ENCODE measurements at places on chromosomes 7 and 10.

GRCh38 chr10:63441404-63441803, 24.4 kb downstream of the JMJD1C start:
- DNase-seq = no peak

DNA sequence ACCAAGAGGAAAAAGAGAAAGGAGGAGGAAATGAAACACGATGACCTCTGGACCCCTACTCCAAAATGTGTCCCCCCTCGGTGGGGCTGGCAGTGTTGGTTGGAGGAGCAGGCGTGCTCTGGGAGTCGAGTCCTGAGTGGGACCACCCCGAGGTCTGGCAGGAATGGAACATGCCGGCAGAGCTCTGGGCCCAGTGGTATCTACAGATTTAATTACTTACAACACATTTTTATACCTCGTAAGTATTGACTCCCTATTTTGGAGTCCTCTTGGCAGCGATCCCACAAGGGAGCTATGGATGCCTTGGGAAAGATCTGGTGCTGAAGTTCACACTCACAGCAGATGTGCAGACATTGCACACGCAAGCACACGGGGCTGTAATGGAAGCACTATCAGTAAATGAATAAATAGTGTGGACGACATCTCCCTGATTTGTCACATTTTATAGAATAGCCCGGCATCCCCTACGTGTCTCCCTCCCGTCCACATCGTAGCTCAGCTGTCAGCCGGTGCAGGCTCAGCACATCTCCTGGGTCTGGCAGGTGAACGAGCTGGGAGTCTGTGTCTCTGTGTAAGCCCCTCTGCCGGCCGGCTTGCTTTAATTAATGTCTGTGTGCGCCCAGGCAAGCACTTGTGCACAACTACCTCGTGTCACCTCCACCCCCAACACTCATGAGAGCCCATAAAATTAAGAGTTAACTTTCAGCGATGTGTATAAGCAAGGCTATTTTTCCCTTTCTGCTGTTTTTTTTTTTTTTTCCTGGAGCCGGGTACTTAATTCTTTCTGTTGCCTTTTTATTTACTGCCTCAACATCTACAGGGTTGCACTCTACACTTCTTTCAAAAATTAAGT, 603.2 kb downstream of the LRMDA start:
- no peak for DNase-seq

- DNase-seq = no peak
Measured at GRCh38 chr10:72509206-72509799, 116.6 kb downstream of the MICU1 start.

GRCh38 chr10:21315645-21316220, 209.7 kb downstream of the SKIDA1 start:
- DNase-seq = peak; percentile 61

- no peak for DNase-seq
Measured at GRCh38 chr7:22730921-22731654, 4.1 kb downstream of the IL6 start.

DNA sequence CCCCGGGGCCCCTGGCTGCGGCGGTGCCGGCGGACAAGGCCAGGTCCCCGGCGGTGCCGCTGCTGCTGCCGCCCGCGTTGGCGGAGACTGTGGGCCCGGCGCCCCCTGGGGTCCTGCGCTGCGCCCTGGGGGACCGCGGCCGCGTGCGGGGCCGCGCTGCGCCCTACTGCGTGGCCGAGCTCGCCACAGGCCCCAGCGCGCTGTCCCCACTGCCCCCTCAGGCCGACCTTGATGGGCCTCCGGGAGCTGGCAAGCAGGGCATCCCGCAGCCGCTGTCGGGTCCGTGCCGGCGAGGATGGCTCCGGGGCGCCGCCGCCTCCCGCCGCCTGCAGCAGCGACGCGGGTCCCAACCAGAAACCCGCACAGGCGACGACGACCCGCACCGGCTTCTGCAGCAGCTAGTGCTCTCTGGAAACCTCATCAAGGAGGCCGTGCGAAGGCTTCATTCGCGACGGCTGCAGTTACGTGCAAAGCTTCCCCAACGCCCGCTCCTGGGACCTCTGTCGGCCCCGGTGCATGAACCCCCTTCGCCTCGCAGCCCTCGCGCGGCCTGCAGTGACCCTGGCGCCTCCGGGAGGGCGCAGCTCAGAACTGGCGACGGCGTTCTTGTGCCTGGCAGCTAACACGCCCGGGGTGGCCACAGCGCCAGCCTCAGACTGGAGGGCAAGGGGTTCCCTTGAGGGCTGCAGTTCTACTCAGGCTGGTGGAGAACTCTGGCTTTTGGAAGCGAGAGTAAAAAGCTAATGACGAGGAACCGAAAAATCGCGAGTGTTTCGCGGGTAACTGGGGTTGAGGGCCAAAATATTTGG, 804 bp downstream of the FRAT1 start:
- DNase-seq = no peak

GRCh38 chr7:8442814-8443304, 9.4 kb downstream of the NXPH1 start:
- DNase-seq = no peak

DNA sequence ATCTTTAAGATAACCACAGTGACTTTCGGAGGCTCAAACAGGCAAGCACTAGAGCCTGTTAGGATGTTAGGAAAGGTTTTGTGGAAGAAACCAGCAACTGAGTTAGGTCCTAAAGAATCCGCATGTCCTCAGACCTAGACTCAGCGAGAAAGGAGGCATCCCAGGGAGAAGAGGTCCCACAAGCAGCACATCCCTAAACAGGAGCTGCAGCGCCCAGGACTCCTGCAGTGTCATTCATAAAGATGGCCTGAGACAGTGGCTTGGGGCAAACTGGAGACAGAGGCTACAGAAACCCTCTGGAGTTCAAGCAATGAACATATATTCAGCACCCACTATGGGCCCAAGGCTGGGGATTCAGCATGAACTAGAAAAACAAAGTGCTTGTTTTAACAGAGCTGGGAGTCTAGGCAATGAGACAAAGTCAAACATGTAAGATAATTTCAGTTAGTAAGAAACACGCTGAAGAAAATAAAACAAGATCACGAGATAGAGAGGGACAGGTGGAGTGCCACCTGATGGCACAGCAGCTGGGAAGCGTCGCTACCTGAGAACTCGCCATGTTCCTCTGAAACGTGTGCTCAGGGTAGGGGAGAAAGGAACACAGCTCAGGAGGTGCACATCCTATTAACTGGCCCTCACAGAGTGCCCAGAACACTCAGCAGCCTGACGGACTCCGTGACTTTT, 48.1 kb downstream of the PARD3 start:
- DNase-seq = no peak

DNA sequence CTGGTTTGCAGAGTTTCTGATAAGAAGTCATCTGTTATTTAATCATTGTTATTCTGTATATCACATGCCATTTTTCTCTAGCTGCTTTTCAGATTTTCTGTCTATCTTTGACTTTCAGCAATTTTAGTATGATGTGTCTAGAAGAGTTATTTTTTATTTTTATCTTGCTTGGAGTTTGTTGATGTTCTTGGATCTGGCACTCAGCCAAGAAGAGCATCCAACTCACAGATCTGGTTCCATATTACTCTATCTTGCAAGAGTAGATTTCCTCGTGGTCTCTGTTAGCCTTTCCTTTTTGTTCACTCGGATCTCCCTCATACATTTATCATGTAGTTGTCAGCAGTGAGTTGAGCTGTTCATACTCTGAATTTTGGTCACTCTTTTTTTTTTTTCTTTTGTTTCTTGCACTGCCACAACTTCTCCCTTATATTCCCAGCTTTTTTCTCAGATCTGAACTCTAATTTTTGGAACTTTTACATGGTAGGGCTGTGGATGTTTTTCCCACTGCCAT, 54.8 kb upstream of the CALCR start:
- no peak for DNase-seq

GRCh38 chr7:64685091-64685490, 19.2 kb downstream of the ZNF107 start:
- no peak for DNase-seq

DNA sequence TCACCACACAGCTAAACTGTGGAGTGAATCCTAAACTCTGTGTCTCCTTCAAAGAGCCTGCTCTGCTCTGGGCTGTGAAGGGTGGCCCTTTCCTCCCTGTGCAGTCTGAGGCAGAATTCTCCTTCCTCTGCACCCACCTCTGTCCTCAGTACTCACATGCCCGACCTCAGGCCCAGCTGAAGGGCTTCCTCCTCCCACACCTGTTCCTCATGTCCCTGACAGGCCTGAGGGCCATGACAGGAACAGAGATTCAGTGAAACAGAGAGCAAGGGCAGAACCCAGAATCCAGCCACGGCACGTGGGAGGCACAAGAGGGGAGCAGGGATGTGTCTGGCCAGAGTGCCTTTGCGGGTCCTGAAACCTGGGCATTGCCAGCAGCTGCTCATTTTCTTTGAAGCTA, 13.9 kb downstream of the CREB3L2 start:
- no peak for DNase-seq

DNA sequence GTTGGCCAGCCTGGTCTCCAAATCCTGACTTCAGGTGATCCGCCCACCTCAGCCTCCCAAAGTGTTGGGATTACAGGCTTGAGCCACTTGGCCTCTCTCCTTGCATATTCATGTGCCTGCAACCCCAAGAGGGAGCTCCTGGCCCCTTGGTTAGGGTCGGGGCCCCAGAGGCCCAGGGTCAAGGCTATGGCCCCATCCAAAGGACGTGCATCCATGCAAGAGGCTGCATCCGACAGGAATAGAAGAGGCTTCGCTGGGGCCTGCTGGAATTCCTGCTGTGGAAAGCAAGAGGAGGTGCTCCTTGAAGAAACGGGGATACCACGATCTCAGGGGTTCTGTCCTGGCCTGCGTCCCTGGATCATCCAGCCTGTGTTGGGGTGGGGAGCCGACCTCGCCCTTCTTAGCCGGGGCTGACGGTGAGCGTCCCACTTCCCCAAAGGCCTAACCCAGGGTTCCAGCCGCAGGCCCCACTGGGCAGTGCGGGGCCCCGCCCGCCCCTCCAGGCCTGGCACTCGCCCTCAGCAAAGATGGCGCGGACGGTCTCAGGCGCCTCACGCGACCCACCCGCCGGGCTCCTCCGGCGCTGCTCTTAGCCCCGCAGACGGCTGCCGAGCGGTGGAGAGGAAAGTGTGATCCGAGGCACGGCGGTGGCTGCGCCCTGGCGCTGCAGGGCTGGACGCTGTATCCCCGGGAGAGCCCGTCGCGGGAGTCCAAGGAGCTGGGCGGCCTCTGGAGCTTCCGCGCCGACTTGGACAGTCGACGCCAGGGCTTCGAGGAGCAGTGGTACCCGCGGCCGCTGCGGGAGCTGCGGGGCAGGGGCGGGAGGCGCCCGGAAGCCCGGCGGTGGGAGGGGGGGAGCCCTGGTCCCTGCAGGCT, 54.7 kb downstream of the ZNF727 start:
- no peak for DNase-seq

DNA sequence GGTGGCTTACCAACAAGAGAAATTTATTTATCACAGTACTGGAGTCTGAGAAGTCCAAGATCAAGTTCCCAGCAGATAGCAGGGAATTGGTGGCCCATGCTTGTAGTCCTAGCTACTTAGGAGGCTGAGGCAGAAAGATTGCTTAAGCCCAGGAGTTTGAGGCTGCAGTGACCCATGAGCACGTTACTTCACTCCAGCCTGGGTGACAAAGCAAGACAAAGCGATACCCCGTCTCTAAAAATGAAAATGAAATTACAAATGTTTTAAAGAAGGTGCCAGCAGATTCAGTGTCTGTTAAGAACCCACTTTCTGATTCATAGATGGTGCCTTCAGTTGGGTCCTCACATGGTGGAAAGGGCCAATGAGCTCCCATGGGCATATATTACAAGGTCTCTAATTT, 20.6 kb upstream of the ARHGAP12 start:
- no peak for DNase-seq

- no peak for DNase-seq
Measured at GRCh38 chr7:139782932-139783331, 5.1 kb upstream of the HIPK2 start.

DNA sequence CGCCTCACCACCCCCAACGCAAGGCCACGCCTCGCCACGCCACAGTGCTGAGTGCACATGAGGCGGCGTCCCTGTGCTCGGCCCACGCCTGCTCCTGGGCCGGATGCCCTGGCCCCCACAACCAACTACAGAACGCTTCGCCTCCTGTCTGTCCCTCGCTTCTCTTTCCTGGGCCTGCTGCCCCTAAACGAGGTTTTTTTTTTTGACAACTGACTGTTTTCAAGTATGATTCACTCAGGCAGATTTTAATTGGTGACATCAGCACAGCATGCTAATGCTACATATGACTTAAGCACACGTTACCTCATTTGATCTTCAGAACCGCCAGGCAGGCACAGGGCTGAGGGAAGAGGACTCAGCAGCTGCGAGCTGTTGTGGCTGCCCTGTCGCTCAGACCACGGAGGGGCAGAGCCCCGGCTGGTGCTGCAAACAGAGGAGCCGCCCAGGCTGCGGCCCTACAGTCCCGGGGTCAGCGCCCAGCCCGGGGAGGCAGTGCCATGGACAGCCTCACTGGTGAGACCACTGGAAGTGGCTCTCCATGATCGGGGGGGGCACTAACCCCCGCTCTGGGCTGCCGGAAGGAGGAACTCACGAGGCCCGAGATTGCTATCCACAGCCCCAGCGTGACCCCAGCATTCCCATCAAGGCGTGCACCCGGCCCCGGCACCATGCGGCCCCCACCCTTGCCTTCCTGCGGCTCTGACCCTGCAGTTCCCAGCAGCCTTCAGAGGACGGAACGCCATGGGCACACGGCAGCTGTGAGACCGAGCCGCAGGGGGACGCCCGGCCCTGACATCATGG, 212.8 kb downstream of the MAD1L1 start:
- peak; percentile 81 for DNase-seq

DNA sequence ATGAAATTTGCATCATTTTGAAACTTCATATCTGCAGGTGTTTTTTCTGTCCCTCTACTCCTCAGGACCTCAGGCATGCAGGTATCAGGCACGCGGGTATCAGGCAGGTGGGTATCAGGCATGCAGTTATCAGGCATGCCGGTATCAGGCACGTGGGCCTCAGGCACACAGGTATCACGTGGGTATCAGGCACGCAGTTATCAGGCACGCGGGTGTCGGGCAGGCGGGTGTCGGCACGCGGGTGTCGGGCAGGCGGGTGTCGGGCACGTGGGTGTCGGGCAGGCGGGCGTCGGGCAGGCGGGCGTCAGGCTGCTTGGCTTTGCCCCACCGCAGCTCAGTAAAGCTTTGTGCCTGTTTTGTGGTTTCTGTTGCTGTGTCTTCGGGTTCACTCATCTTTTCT, 8.7 kb downstream of the SPRN start:
- no peak for DNase-seq

GRCh38 chr7:6299774-6300173, 27.4 kb upstream of the CYTH3 start:
- no peak for DNase-seq

DNA sequence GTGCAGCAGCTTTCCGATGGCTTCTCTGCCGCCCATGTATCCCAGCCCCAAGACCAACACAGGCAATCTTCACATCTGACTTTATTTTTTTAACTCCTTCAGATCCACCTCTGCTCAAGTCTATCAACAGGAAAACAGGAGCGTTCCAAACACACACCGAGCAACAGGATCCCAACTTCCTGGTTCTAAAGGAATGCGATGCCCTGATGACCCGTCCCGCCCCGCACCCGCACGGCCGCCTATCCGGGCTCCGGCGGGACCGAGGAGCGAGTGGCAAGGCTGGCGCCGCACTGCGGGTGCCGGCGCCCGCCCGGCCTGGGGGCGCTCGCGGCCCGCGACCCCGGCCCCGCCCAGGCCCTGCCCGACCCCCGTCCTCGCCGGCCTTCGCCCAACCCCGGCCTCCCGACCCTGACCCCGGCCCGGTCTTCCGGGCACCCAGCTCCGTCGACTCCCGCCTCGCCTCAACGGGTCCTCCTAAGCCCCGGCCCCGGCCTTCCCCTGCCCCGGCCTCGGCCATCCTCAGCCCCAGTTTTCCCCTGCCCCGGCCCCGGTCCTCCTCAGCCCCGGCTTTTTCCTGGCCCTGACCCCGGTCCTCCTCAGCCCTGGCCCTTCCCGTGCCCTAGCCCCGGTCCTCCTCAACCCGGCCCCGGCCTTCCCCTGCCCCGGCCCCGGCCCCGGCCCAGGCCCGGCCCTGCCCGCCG, 730 bp downstream of the LARP4B start:
- peak; percentile 4 for DNase-seq

Measured in AG04449 (cell line).